ENCODE measurements at places on chromosomes 2 and 18.

DNA sequence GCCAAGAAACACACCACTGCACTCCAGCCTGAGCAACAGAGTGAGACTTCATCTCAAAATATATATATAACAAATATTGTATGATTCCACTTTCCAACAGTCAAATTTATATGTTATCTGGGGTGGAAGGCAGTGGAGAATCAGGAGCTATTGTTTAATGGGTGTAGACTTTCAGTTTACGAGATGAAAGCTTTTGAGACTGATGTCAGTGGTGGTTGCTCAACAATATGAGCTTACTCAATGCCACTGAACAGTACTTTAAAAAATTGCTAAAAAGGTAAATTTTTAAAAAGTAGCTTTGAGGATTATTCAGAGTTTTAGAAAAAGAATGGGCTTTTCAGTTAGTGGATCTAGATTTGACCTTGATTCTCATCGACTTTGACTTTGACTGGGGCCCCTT lies 105.9 kb upstream of the ST6GAL2 start:
- DNase-seq, result no peak

GRCh38 chr2:46367286-46367685 lies 70.1 kb downstream of the EPAS1 start:
- DNase-seq, result no peak

DNA sequence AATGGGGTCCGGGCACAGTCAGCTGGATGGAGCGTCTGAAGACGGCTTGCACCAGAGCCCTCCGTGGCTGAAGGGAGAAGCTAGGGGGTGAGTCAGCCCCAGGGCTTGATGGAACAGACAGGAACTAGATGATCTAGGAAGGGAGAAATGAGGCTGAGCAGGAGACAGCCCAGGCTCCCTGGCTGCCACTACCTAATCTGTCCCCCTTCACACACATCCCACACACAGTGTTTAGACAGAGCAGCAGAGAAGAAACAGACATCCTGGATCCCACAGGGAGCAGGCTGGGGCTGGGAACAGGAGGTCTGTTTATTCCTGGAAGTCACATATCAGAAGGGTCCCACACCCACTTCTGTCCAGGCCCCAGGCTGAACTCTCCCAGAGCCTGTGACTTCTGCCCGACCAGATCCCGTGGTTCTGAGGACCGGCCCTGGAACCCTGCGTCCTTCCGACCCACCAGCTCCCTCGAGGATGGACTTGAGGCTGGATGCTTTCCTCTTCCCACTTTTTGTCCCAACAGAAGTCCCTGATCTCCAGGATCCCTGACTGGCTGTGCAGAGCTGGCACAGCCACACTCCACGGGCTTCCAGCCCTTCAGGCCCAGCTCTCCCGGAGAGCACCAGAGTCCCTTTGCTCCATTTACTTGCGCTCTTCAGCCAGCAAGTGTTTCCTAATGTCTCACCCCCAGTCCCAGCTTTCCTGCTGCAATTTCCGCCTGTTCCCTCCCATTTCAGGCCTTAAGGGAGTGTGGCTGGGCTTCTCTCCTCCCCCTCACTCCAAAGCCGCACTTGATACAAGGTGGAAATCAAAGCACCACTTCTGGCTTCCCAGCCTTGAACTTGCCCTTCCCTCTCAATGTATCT lies 1.5 kb upstream of the GPBAR1 start:
- no peak for DNase-seq

DNA sequence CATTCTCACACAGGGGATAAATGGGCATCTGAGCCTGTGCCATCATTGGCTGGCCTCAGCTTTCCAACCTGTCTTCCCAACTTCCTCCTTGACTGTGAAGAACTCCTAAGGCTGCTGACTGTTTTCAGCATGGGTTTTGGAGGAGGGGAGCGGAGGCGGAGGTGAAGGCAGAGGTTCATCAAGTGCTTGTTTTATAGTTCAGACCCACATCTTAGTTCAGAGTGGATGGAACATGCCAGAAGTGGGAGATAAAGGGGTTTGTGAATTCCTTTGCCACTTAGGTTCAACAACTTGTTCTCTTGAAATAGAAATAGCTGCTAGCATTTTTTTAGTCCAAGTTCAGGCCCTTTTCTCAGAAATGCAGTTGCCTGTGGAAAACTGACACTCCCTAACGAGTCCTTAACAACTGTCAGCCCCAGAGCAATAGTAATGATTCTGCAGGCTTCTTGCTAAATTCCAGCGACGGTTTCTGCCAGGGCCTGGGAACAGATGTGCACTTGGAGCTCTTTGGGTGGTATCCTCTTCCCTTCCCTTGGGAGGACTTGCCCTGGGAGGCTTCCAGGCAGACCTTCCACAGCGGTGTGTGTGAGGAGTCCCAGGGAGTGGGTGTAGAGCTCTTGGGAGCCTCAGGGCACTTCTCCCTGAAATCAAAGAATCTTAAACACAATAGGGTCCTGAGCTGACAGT lies 30.1 kb upstream of the ITGA6 start:
- no peak for DNase-seq

DNA sequence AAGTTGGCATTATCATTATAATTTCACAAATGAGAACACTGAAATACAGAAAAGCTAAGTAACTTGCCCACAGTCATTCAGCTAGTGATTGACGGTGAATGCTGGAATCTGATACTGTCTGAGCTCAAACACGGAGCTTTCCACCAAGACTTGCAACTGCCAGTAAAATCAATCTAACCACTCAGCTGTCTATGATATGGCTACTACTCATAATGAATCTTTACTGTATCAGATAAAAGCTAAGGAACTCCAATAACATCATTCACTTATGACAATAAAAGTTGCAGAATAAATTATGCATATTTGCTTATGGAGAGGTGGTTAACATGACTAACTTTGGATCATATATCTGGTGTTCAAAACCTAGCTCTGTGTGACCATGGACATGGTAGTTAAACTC lies 279.4 kb upstream of the NXPH2 start:
- DNase-seq, result no peak

- DNase-seq, result no peak
These were observed 31.1 kb downstream of the TMEM178A start for GRCh38 chr2:39696838-39697237.

DNA sequence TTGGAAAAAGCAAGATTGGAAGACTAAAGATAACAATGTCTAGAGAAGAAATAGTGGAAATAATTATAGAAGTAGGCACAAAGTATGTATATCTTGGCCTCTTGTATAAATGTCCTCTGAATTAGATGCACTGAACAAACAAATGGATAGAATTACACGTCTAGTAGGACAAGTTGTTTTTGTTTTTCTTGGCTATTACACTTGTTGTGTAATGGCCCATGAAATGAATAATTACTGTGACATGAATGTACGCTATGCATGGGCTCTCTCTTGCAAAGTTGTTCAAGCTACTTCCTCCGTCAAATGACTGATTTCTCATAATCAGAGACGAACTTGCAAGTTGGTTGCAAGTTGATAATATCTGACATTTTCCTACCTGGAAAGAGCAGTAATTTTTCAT lies 126.2 kb downstream of the PDE1A start:
- no peak for DNase-seq

DNA sequence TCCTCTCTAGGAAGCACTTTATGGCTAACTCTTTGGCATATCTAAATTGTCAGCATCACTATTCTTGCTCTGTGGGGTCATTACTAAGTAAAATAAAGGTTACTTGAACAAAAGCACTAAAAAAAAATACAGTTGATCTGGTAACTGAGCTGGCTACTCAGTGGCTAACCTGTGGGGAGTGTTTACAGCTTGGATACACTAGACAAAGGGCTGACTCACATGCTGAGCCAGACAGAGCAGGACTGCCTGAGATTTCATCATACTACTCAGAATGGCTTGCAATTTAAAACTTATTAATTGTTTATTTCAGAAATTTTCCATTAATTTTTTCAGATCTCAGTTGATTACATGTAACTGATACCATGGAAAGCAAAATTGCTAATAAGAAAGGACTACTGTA lies 1690.4 kb upstream of the SLC39A10 start:
- DNase-seq, result no peak

GRCh38 chr18:70243131-70243929 lies 37.8 kb upstream of the RTTN start:
- DNase-seq, result no peak

- DNase-seq, result no peak
These were observed 32.0 kb downstream of the CENPO start for GRCh38 chr2:24824966-24825882.

DNA sequence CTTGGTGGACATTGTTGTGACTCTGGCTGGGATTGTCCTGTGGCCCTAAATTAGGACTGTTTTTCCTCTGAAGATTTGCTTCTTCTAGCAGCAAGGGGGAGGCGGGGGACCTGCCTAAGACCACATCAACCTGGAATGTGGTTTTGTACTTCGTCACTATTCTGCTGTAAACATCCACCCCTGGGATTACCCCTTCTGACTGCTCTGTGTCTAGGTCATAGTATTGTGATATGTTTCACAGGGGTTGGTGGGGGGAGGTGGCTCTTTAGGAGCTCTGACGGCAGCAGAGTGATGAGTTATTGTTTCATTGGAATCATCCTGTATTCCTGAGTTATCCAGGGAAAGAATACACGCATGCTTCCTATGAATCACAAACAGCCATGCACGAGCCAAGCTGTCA lies 226.4 kb upstream of the MYT1L start:
- no peak for DNase-seq

GRCh38 chr18:61637905-61638595 lies 254.8 kb downstream of the RNF152 start:
- no peak for DNase-seq

GRCh38 chr2:172103471-172104272 lies 972 bp upstream of the DLX2 start:
- DNase-seq, result peak; percentile 56

DNA sequence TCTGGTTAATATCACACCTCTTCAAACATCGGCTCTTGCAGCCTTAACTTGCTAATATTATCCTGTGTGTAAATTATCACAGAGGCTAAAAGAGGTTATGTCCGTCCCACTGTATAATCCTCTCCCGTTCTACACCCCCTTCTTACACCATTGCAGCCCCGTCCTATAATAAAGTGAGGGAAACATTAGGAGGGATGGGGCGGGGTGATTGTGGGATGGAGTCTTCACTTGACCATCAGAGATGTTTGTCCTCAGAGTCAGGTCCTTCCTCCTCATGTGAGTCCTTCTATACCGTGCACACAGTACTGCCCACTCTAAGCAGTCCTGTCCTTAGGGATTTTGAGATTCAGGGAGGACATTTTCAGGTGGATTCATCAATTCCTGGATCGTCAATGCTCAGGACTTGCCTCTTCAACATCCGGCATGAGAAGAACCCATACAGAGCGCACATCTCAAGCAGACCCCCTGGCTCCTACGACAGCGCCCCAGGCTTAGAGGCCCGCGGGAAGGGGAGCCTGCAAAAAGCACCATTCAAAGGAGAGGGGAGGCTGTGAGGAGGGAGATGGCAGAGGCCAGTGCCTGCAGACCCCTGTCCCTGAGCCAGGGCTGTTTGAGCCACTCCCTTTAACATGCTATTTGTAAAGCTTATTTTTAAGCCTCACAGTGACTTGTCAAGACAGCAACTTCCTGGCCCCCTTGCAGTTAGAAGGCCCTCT lies 42.8 kb upstream of the ASB18 start:
- DNase-seq, result no peak

DNA sequence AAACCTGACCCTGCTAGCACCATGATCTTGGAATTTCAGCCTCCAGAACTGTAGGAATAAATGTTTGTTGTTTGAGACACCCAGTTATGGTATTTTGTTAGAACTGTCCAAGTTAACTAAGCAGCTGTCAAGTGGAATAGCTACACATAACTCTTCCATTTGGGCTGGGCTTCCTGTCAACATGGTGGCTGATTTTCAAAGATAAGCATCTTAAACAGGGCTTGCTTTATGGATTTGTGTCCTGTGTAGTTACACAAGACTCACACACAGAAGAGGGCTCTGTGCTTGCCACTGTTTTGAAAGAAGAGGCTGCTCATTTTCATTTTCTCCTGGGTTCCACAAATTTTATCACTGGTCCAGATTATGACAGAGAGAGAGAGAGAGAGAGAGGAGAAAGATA lies 35.7 kb downstream of the GCG start:
- DNase-seq, result no peak

DNA sequence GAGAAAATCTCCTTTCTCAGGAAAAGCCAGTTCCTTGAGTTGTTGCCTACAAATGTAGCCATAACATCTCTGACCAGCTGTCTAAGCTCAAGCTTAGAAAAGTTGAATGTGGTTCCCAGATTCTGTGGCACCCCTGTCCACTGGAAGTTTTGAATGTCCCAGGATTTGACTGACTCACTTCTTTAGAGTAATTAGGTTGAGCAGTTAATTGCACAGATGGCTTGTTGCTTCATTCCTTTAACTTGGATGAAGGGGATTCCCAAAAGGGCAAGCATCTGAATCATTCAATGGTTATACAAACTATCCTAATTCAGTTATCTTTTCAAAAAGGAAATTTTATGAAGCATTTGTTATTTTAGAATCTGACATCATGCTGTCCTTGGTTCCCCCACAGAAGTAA lies 374.7 kb downstream of the LNPK start:
- no peak for DNase-seq
